ENCODE measurements at places on chromosomes 11 and 22. TPM values are rescaled to one million over a fixed set of nuclear protein-coding genes. Genes with fewer than 3 reads are reported as not detected.

GRCh38 chr11:104073950-104074705 lies 37.7 kb downstream of the DDI1 start:
- DNase-seq = no peak

SLC17A6 gene
- polyA plus RNA-seq = not detected

GRCh38 chr11:77244277-77245027 lies 57.0 kb downstream of the GDPD4 start:
- DNase-seq = no peak

GRCh38 chr22:17884084-17884483 lies 109.8 kb upstream of the BID start:
- DNase-seq = no peak

IMMP1L gene
- 56.2 TPM for polyA plus RNA-seq

- no peak for DNase-seq
Measured at GRCh38 chr22:37053310-37054055, 1.9 kb downstream of the KCTD17 start.

NXPE1 gene
- not detected for polyA plus RNA-seq

- DNase-seq = peak; percentile 74
Measured at GRCh38 chr11:134360050-134360835, 28.5 kb downstream of the GLB1L2 start.

GRCh38 chr11:132088551-132088950 lies 718.1 kb downstream of the NTM start:
- no peak for DNase-seq

DNA sequence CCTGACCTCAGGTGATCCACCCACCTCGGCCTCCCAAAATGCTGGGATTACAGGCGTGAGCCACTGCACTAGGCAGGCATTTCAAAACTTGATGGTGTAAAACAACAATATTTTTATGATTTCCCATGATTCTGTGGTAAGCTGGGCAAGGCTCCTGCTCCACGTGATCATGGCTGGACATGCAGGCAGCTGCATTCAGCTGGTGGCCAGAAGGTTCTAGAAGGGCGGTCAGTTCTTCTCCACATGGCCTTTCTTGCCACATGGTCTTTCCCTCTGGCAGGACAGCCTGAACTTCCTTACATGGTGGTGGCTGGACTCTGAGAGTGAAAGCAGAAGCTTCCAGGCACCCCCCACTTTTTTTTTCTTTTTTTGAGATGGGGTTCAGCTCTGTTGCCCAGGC lies 9.9 kb upstream of the RASD2 start:
- no peak for DNase-seq

SORL1 gene
- polyA plus RNA-seq = 0.57 TPM

- peak; percentile 73 for DNase-seq
Measured at GRCh38 chr11:35485656-35486322, 39.6 kb downstream of the PAMR1 start.

DNA sequence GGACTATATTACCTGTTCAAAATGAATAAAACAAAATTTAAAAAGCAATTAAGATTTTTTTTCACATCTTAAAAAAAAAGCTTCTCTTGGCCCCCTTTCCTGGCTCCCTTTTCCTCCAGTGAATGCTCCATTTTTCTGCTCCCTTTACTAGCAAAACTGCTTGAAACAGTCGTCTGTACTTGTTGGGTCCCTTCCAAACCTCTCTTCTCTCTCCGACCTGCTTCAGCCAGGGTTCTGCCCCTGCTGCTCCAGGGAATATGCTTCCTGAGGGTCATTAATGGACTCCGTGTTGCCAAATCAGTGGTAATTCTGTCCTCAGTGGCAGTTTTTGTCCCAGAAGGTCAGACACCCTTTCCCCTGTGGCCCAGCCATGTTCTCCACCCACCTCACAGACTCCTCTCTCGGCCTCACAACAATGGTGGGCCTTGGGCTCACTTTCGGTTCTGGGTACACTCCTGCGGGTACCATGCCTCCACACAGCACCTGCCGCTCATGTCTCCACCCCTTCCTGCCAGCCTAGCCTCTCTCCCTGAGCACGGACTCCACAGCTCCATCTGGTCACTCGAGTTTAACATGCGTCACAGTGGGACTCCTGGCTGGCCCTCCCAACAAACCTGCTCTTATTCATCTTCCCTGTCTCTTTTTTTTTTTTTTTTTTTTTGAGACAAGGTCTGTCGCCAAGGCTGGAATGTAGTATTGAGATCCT lies 7.8 kb upstream of the POLR3H start:
- no peak for DNase-seq

DNA sequence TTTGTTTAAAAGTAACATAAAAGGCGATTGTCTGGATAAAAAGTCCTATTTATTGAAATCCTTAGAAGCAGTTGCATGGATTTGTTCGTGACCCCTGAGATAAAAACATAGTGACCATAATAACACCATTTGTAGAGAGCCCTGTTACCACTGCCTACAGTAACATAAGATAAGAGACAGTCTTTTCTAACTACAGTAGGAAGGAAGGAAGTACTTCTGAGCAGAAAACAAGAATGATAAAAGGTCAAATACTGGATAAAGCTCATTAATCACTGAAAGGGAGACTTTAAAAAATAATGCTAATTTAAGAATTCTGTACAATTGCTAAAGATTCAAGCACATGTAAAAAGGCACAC lies 47.1 kb upstream of the SOX6 start:
- no peak for DNase-seq

DNA sequence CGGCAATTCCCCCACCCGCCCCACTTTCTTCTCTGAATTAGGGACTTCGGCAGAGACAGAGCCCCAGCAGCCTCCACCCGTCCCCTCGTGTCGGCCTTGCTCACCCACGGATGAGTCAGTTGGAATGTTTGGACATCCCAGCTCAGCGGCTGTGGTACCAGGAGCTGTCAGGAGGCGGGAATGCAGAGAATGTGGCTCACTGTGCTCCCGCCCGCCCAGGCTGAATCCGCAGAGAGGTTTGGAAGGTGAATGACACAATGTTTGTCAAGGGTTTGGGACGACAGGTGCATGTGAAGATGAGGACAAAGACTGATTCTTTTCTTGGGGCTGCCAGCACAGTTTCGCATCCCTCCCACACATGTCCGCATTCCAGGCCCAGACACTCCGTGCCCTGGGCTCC lies 39.6 kb downstream of the LIF start:
- DNase-seq = no peak

OR56A1 gene
- not detected for polyA plus RNA-seq

- DNase-seq = peak; percentile 83
Measured at GRCh38 chr22:18110194-18110953, at the start of gene TUBA8. Gene TUBA8 (plus strand): TSS chr22:18110809. CDS start chr22:18110866, 57 bp downstream.

DNA sequence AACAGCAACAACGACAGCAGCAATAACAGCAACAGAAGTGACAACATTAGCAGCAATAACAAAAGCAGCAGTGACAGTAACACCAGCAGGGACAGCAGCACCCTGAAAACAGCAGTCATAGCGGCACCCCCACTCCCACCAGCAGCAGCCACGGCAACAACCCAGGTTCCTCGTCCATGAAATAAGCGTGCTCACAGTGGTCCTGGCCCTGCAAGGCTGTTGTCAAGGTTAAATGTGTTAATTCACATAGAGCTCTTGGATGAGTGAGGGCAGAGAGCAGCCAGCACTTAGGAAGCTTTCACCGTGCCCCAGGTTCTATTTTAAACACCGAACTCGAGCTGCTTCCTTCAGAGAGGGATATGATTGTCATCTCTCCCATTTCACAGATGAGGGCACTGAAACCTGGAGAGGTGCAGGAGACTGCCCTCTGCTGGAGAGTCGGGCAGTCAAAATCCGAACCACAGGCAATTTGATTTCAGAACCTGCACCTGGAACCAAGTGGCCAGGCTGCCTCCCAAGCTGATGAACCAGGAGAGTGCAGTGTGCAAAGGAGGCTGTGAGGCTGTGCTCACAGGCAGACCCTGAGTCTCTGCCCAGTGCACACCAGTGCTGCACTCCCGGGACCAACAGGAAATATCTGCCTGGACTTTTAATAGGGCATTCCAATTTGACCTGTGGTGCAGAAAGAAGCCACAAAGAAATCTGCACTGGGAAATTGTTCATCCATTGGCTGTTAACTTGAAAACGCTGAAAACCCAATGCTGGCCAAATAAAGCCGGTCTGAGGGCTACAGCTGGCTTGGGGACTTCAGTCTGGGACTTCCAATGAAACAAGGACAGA lies 22.9 kb upstream of the FGF3 start:
- no peak for DNase-seq

BTBD18 gene
- polyA plus RNA-seq = 0.02 TPM

KLHL35 gene
- 0.66 TPM for polyA plus RNA-seq

GRCh38 chr11:103737037-103737622 lies 299.3 kb upstream of the DDI1 start:
- DNase-seq = peak; percentile 69

DNA sequence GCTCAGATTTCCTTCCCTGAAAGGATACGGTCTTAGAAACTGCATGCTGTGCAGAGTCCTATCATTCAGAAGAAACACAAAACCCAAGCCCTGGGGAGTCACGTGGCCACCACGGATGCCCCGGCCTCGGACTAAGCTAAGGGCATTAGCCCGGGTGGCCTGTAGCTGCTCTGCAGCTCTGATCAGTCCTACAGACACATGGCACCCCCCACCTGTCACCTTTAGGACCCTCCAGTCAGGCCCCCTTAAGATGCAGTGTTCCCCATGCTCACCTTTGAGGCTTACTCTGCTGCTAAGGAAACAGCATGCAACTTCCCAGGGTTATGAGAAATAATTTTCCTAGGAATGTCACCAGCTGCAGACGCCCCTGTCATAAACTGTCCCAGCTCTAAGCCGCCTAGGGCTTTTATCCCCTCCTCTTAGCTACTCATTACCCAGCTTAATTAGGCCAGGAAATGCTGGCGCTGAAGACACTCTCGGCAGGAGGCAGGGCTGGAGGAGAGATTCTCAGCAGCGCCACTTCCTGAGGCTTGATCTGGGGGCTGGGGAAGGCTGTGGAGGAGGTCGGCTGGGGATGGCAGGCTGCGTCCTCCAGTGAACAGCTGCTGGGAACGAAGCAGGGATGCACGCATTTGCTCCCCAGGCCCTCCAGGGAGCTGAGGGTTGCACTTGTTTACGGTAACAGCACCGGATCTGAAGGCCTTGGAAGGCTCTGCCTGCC lies 47.2 kb upstream of the ADA2 start:
- DNase-seq = no peak

RBMXL2 gene
- polyA plus RNA-seq = not detected

DNA sequence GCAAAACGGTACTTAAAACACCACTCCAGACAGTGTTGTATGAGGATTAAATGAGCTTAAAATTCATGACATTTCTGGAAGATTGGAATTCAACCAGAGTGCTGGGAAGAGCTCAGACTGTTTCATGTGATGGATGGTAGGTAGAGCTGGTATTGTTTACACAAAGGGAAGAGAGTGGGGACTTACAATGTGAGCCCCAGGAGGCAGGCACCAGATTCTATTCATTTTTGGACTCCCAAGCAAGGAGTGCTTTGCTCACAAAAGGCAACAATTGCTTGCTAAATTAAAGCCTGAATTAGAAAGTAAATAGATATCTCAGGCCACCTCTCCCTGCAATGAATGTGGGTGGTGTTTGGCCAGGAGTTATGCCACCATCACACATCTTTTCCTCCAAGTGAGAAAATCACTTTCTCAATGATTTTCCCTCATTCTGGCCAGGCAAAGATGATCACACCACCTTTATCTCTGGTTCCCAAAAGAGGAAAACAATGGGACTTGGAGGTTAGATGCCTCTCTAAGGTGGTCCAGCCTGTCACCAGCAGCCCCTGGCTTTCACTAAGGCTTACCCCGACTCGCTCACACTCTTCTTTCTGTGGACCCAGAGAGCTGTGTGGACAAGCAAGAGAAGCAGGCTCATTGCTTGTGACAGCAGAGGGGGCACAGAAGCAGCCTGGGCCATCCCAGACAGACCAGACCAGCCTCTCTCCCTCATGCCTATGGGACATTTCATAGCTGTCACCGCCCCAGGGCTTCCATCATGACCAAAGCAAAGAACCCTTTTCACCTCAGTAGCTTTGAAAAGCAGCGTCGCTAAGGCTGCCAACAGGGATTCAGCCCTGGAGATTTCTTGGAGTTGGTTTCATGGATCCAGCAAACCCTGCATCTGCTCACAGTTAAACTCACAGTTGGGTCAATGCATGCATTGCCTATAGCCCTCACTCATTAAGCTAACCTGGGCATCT lies 63.5 kb upstream of the DRD2 start:
- no peak for DNase-seq

NRIP3 gene
- 1.00 TPM for polyA plus RNA-seq

- no peak for DNase-seq
Measured at GRCh38 chr22:35446365-35446764, 46.4 kb downstream of the MCM5 start.

GRCh38 chr22:21866833-21867527 lies 465 bp downstream of the MAPK1 start:
- peak; percentile 65 for DNase-seq

KRTAP5-10 gene
- not detected for polyA plus RNA-seq

NPAS4 gene
- 0.84 TPM for polyA plus RNA-seq

DNA sequence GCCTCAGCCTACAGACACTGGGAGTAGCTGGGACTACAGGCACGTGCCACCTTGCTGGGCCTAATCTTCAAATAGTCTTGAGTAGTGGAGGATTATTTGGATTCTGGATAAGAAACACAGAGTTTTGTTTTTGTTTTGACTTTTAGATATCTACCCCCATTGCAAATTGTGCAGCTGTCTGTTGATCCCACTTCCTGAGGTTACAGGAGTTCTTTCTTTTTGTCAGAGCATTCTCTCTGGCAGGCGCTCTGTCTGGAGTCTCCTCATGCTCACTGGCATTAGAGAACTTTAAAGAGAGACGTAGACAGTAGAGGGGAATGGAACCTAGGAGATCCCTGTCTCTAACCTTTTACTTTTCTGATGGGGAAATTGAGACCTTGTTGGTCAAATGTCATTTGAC lies 7.8 kb upstream of the ADAMTS8 start:
- DNase-seq = no peak

POU2AF2 gene
- not detected for polyA plus RNA-seq

- DNase-seq = peak; percentile 77
Measured at GRCh38 chr22:23763579-23763945, 772 bp downstream of the C22orf15 start.

PANX3 gene
- not detected for polyA plus RNA-seq

POU2AF1 gene
- polyA plus RNA-seq = not detected

DNA sequence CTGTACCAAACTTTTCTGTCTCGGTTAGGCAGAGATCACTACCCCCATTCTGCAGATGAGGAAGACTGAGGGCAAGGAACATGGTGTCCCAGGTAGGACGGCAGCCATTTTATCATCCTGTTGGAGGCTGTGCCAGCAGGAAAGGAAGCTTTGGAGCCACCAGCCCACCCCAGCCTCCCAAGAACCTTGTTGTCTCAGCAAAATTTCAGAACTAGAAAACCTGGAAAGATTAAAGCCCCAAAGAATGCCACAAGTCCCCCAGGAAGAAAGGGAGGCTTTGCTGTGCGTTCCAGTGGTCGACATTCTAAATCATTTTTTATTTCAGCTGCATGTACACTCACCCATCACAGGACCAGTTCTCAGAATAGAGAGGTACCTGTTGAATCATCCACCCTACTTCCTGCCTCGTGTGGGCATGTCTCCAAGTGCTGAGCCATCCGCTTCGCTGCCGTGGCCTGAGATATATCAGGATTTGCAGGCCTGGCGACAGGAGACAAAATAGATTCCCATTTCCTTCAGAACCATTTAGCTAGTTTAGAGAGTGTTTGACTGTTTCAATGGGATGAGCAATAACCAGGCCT lies 13.0 kb upstream of the EIF3D start:
- DNase-seq = no peak

- DNase-seq = no peak
Measured at GRCh38 chr11:10900681-10901415, 43.0 kb upstream of the ZBED5 start.

Data from right cardiac atrium (tissue), 5 donors.